ENCODE measurements at places on chromosomes 5 and 9. TPM values are rescaled to one million over a fixed set of nuclear protein-coding genes. Genes with fewer than 3 reads are reported as not detected.

PJA2 gene
- total RNA-seq: 67.1 TPM

OMD gene
- 0.08 TPM for total RNA-seq

- H3K36me3 ChIP-seq: no peaks in the 10 kb centered on the region
- H3K4me1 ChIP-seq: no peaks in the 10 kb centered on the region
- H3K4me3 ChIP-seq: no peak overlapping the region
- DNase-seq: no peak
- H3K27ac ChIP-seq: no peak overlapping the region
These were observed 930.0 kb upstream of the PTPRD start for GRCh38 chr9:11542781-11543180.

DNA sequence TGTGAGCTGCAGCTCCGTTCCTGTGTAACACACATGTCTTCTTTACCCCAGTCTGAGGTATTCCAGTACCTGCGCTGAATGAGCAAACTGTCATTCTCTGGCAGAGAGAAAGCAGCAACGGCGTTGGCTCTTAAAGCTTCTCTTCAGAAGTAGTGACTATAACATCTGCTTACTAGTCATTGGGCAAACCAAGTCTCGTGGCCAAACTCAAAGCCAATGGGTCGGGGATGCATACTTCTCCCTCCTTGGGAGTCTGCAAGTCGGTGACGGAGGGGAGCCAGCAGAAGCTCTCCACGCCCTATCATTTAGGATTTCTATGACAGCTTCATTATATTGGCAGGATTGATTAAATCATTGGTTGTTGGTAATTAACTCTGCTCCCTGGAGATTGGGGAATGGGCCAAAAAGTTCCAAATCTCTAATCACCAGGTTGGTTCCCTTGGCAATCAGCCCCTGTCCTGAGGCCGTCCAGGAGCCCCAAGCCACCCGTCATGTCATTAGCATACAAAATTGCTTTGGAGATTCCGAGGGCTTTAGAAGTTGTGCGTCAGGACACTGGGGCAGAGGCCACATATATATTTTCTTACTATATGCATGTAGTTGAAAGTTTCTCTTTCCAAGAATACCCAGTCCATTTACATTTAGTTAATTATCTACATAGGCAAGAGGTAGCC, 44.9 kb downstream of the ZNF354A start:
- no peaks in the 10 kb centered on the region for H3K4me1 ChIP-seq
- H3K4me3 ChIP-seq: no peak overlapping the region
- H3K27ac ChIP-seq: no peak overlapping the region
- DNase-seq: no peak

GRCh38 chr9:77569335-77569734, 78.8 kb downstream of the GNA14 start:
- H3K4me1 ChIP-seq: no peaks in the 10 kb centered on the region

- H3K36me3 ChIP-seq: no peaks in the 10 kb centered on the region
- no peaks in the 10 kb centered on the region for H3K4me1 ChIP-seq
- H3K4me3 ChIP-seq: no peak overlapping the region
- H3K27ac ChIP-seq: no peak overlapping the region
- no peaks in the 10 kb centered on the region for H3K27me3 ChIP-seq
These were observed 1092.0 kb downstream of the MAT2B start for GRCh38 chr5:164597293-164597900.

Data from SJCRH30 (cell line).